NCI-H1105 treated with DMSO at 0.1 percent for 48 hours (cell line): ENCODE measurements at places on chromosomes 4 and X.

DNA sequence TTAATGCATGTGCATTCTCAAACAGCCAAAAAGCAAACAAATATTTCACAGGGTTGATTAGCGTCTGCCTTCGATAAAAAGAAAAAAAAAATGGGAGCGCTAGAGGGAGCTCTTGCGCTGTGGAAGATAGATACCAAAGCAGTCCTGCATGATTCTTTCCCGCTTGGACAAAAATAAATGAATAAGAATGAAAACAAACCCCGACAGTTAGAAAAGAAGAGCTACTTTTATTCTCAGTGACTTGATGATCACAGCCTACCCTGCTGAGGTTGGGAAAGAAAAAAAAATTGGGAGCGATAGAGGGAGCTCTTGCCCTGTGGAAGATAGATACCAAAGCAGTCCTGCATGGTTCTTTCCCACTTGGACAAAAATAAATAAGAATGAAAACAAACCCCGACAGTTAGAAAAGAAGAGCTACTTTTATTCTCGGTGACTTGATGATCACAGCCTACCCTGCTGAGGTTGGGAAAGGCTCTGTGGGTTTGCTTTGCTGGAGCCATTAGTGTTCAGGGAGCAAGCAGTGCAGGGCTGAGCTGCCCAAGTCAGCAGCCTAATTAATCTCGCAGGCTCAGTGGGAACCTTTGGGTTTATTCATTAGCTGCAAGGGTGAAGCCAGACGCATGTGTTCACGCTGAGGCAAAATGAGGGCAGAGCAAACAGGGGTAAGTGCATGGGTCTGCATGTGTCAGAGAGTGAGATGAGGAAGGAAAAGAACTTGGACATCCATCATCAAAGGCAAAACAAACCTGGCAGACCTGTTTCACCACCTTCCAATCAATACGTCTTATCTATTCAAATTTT lies 249.3 kb upstream of the PRKX start:
- DNase-seq: peak; percentile 44

DNA sequence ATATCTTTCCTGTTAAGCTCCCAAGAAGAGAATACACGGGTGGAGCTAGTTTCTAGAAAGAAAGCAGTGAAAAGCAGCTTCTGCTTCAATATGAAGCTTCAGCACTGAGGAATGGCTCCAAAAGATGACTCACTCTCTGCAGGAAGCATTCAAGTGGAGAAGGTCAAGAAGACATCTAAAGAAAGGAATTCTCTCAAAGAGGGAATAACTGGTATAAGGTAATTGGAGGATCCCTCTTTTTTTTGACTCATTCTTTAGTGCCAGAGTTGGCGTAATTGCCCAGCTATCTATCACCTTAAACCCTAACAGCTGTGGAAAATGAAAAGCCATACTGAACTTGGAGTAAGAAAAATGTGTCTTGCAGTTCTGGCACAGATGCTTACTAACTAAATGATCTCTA lies 3.5 kb downstream of the EDA2R start:
- DNase-seq: no peak

GRCh38 chr4:181939199-181939945 lies 303.8 kb upstream of the TENM3 start:
- no peak for DNase-seq

DNA sequence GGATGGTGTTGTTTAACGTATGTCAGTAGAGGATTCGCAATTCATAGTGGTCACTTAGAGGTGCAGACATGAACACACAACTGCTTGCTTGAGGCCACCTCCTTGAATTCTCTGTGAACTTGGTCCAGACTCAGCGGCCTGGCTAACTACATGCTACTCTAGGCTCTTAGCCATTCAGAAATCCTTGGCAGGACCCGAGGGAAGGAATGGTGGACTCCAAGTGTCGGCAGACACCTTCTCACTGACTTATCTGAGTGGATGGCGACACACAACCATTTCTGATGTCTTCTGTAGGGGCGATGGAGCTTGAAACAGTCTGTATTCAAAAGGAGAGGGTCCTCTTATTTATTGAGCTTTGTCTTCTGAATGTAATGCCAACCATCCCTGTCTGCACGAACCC lies 24.4 kb downstream of the ADGRL3 start:
- no peak for DNase-seq

- no peak for DNase-seq
Observed at GRCh38 chrX:32987142-32987541, 224.2 kb downstream of the DMD start.

GRCh38 chrX:44931441-44931973 lies 58.5 kb downstream of the KDM6A start:
- DNase-seq: no peak
